Tibial nerve (tissue), 4 donors: ENCODE measurements at places on chromosomes 12 and 14. TPM values are rescaled to one million over a fixed set of nuclear protein-coding genes. Genes with fewer than 3 reads are reported as not detected.

DNA sequence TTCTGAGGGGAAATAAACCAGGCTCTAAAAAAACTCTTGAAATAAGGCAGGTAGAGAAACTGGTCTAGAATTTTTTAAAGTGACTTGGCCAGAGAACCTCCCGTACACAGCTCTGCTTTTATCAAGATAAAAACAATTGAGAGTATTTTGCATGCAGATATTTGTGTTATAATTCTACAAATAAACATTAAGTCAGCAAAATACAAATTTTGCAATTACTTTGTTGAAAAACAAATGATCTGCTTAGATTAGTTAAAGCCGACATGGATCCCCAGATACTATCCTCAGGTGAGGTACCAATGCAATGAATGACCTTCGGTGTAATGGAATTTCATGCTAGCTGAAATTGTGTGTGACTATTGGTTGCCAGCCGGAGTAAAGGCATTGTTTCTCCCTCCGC is 197.2 kb downstream of the SOX5 start:
- DNase-seq = no peak

DNA sequence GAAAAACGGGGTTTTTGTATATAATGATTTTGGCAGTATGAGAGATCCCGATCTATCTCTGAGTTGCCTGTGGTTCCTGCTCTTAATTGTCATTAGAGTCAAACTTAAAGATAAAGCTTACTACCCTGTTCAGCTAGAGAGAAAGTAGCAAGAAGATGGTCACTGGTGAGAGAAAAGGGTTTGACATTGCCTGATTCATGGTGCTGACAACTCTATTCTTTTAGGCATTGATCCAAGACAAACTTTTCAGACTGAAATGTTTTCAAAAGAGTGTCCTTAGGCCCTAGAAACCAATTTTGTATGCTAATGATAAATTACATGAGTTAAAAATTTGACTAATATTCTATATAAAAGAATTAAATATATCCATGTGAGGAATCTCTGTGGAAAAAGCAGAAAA is 35.1 kb downstream of the PELI2 start:
- no peak for DNase-seq

DNA sequence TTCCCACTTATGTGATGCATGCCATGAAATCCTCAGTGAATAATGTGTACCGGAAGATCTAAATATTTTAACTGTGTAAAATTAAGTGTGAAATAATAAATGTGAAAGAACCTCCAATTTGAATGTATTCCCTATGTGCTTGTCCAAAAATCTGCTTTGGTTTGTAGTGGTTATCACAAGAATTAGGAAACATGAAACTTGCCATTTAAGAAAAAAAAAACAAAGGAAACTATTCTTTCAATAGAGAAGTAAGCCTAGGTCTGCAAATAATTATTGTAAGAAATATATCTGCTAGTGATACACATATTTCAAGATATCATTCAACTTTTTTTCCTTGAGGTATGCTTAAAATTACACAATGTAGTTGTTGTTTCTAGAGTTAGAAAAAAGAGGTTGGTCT is 500.4 kb downstream of the SLC6A15 start:
- no peak for DNase-seq

Gene SLC38A4
- not detected for total RNA-seq

- no peak for DNase-seq
Measured at GRCh38 chr12:30314506-30315100, 381.1 kb downstream of the IPO8 start.

- no peak for DNase-seq
Measured at GRCh38 chr14:81819344-81819743, 285.7 kb upstream of the SEL1L start.

- no peak for DNase-seq
Measured at GRCh38 chr12:106152334-106152733, 13.6 kb upstream of the NUAK1 start.

- DNase-seq = no peak
Measured at GRCh38 chr12:23504043-23504442, 445.4 kb downstream of the SOX5 start.

- no peak for DNase-seq
Measured at GRCh38 chr14:69518289-69519101, 34.0 kb downstream of the PLEKHD1 start.

DNA sequence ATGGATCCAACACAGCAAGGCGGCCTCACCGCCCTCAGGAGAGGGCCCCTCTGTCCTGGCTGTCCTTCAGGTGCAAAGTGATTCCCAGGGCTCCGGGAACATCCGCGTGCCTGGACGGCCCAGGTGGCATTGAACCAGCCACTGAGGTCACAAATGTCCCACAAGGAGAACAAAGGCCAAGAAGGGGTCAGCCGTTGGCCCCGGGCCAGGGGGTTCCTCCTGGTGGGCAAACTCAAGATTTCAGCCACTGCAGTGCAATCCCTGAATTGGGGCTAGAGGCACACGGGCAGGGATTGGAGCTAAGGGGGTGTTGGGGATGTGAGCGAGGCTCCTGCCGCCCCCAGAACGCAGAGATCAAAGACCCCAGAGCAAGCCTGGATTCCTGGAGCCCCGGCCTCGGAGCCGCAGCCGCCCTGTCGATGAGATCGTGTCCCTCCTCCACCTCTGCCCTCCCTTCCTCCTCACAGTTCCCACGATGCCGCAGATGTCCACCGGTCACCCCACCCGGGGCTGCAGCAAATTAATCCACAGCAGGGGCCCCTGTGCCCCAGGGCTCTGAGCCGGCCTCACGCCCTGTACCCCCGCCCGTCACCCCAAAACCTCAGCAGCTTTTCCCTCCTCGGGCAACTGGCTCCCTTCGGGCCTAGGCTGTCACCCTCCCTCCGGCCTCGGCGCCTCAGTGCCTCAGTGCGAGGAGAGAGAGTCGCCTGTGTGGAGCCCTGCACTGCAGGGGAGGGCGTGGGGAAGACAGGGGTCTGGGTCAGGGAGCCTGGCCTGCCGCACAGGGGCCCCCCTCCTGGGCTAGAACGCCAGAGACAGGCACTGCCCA is 56.7 kb upstream of the GALNT9 start:
- no peak for DNase-seq

DNA sequence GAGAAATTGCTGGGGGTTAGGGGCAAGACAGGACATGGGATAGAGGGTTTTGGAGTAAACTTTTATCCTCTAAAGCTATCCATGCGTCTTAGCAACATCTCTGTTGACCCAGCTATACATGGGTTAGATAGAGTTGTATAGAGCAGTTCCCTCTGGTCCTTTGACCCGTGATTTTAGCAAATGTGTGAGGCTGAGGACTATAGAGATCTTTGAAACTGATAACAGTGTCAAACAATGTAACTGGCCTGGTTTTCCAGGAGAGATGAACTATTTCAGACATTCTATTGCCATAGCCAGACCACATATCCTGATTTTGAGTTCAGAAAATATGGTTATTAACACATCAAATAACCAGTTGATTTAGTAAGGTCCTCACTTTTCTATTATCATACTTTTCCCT is 60.4 kb downstream of the B4GALNT3 start:
- no peak for DNase-seq

DNA sequence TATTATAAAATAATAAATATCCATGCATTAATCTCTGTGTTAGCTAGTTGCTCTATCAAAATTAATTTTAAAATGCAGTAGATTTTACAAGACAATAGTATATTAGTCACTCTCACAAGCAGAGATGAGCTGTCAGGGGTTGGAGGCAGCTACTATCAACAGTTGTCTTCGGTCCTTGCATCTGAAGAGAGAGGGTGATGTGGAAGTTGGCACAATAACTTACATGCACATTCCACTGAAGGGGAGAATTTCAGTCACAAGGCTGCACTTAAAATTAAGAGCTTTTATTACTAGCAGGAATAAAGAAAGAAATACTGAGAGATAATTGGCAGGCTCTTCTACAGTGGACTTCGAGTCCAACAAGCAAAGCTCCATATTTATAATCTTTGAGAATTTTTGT is 166.9 kb upstream of the DCN start:
- no peak for DNase-seq
